ENCODE measurements at places on chromosomes 7 and 10.

GRCh38 chr10:108465871-108466641 lies 1301.5 kb upstream of the SORCS1 start:
- DNase-seq, result no peak

GRCh38 chr7:77415823-77416620 lies at the start of gene GSAP:
GSAP (minus strand) TSS chr7:77416349; CDS start chr7:77416321, 28 bp downstream.
- DNase-seq, result peak; percentile 35

DNA sequence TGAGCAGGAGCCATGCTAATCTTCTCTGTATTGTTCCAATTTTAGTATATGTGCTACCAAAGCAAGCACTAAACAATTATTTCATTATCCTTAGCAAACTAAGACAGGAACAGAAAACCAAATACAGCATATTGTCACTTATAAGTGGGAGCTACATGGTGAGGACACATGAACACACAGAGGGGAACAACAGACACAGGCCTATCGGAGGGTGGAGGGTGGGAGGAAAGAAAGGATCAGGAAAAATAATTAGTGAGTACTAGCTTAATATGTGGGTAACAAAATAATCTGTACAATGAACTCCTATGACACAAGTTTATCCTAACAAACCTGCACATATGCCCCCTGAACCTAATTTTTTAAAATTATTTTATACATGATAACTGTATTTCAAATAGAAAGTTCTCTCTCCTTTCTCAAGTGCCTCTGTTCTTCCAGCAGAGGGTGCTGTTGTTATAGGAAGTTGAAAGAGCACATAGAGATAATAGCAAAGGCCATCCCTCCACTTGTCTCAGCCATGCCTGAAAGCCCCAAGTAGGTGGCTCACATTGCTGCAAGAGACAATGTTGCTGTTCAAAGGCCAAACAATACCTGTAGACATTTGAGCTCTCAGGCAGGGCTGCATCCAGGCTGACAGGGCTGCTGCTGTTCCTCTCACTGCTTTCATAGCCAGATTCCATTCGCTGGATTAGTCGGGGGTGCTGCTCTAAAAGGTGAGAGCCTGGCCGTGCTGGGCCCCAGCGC lies 33.4 kb upstream of the PPP3CB start:
- DNase-seq, result no peak

- DNase-seq, result no peak
Observed at GRCh38 chr10:67618116-67618515, 77.9 kb downstream of the CTNNA3 start.

GRCh38 chr10:14653271-14654161 lies 121.2 kb downstream of the FAM107B start:
- DNase-seq, result peak; percentile 18

DNA sequence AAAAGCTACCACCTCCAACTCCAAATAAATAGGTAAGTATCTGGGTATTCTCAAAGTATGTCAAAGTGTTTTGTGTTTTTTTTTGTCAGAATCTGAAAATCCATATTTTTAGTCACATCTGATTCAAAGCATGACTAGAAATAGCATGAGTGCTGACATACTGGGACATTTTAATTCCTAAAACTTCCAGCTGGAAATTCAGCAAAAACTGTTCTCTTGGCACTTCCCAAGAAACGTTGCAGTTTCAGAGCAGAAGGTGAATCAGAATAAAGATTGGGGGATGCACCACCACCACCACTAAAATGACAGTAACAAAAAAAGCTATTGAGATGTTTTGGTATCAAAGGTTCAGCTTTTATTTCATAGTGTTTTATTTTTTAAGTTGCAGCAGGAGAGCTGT lies 724.6 kb upstream of the CELF2 start:
- no peak for DNase-seq

DNA sequence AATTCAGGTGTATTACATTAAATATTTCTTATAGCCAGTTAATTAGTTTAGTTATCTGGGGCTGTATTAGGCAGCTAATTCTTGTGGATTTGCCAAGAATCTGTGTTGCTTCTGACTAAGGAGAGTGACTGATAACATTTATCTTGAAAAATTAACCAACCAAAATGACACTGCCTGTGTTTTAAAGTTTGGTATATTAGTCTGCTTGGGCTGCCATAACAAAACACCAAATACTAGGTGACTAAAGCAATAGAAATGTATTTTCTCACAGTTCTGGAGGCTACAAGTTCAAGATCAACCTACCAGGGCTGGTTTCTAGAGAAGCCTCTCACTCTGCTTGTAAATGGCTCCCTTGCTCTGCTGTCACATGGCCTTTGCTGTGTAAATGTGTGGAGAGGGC lies 12.9 kb downstream of the EXOC4 start:
- no peak for DNase-seq

DNA sequence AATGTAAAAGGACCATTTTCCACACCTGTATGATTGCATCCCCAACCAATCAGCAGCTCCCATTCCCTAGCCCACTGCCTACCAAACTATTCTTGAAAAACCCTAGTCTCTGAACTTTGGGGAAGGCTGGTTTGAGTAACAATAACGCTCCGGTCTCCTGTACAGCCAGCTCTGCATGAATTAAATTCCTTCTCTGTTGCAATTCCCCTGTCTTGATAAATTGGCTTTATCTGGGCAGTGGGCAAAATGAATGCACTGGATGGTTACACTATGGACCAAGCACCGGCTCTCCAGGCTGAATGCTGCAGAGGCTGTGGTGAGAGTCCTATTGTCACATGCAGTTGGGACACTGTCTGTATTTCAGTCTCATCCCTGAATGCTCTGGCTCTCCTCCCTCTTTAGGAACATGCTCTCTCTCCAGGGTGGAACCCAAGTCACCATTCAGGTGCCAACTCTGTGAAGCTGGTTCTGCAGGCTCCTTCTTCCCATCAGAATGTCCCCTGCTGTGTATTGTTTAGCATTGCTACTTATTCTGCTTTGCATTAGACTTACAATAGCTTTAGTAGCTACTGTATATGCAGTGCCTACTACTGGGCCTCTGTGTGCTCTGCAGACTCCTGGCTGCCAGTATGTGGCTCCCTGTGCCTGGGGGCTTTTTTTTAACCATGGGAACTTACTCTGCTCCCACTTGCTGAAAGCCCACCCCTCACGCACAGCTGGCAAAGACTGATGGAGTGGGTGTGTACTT lies 6.9 kb downstream of the CCL24 start:
- no peak for DNase-seq

DNA sequence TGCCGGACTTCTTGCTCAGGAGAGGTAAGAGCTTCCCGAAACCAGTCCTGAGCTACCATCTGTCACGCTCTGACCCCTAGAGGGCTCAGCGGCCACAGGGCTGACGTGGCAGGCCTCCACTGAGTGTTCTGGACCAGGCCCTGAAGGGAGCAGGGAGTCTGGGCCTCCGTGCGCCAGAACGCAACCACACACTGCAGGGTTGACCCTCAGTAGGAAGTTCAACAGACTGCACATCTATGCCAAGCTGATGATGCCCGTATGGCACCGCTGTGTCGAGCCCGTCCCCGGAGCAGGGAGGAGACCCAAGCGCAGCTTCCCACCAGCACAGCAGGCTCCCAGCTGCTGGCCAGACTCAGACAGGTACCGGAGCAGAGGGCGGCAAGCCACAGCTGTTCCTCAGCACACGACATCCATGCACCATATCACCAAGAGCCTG lies 39.2 kb downstream of the CAMK2B start:
- no peak for DNase-seq

- no peak for DNase-seq
Observed at GRCh38 chr10:112834751-112835181, 115.3 kb upstream of the TCF7L2 start.

DNA sequence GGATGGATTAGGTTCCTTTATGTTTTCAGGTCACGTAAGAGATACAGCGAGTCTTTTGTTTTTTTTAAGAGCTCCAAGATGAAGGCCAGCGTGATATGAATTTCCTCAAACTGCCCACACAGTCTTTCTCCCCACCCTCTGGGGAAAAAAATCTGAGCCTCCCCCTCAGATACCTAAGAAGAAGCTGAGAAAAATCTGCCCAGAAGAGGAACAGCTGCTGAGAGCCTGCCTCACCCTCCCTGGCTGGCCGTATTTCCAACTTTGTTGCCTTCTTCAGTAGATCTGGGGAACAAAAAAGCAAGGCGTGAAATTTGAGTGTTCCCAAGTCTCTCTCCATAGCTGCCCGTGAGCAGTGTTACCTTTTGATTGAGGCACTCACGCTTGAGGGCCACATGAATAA lies 208.1 kb downstream of the KIAA1217 start:
- DNase-seq, result no peak

- DNase-seq, result no peak
Observed at GRCh38 chr7:113159746-113160339, 41.5 kb upstream of the SMIM30 start.

- peak; percentile 7 for DNase-seq
Observed at GRCh38 chr7:41977151-41977651, 259.8 kb downstream of the GLI3 start.

GRCh38 chr10:17166699-17167098 lies 34.8 kb downstream of the TRDMT1 start:
- DNase-seq, result no peak
